ENCODE measurements at places on chromosomes 6 and 20.

DNA sequence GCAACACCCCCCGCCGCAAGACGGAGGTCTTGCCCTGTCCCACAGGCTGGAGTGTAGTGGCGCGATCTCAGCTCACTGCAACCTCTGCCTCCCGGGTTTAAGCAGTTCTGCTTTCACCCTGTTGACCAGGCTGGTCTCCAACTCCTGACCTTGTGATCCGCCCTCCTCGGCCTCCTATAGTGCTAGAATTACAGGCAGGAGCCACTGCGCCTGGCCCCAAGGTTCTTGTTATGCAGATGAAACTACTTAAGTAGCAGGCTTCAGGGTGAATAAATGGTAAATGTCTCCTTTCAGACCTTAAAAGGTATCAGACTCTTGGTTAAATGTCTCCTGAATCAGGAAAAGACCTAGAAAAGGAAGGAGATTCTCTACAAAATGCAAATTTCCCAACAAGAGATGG is 95.4 kb upstream of the TMEM181 start:
- no peak for DNase-seq

DNA sequence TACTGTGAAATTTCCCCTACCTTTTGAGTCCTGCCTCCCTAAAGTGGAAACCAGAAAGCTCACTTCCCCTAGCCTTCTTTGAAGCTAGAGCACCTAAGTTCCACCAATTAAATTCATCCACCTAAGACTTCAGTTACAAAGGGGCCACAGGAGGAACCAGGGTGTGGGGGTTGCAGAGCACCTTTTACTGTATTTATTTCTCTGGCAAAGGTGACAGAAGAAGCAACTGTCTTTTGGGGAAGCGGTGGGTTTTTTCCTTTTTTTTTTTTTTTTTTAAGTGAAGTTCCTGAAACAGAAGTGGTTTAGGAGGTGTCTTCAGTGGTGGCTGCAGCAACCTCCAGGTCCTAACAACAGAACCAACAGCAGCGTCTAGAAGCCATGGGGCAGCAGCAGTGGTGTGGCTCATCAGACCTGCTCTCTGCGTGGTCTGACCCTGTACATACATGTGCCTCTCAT is 13.1 kb downstream of the PSMB9 start:
- no peak for DNase-seq

DNA sequence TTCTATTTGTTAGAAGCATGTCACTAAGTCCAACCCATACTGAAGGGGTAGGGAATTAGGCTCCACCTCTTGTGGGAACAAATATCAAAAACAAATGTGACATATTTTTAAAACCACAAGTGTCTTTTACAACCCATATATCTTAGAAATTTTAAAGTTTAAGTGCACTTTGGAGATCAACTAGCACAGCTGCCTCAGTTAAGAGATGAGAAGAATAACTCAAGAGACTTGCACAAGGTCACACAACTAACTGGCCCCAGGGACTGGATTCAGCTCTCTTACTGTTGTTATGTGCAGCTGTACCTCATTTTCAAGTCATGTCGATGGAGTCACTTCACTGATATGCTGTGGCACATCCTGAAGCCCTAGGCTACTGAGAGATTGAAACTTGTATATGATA is 102.9 kb upstream of the BMP2 start:
- DNase-seq: no peak

DNA sequence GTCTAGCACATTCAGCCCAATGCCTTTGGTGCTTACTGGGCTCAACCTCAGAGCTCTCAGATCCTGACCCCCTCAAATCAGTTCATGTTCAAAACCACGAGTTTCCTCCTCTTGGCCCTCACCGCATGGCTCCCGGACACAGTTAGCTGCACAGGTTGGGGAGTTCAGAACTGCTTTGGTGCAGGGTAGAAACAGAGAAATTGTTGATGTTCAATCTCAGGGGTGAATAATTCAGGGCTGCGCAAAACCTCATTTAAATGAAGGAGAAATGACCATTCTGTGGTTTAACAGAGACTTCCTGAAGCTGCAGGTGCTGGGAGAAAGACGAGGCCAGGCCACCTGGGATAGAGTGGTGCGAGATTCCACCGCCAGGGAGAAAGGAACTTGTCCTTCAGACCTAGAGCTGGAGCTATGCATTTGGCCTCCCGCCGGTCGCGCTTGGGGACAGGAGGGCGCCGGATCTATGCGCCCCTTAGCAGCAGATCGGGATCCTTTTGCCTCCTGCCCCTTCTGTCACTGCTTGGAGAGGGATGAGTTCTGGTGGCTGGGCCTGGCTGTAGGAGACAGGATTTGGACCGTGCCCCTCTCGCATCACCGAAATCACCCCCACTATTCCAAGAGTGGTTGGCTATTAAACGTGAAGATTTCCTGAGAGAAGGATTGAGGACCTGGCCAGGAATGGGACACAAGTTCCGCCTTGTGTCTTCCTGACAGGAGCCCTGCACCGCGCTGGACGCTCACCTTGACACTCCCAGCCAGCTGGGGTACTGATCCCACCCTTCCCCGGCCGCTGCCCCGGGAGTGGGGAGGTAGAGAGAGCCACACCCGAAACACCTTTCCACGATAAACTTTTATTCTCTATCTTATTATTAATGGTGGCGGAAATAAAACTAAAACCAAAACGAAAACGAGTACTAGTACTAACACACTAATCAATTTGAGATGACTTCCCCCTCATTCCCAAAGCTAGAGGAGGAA is 767 bp upstream of the PAX1 start:
- no peak for DNase-seq

GRCh38 chr6:167576828-167577503 is 249.7 kb upstream of the AFDN start:
- no peak for DNase-seq

Measured in stimulated activated CD4-positive, alpha-beta T cell treated with anti-CD3 and anti-CD28 coated beads, Interleukin-1b, Interleukin-23, amount 100 ng/mL, for 48 hours (primary cell).